ENCODE measurements at places on chromosomes 6 and 20. TPM values are rescaled to one million over a fixed set of nuclear protein-coding genes. Genes with fewer than 3 reads are reported as not detected.
A peak's percentile ranks its signal among the peaks of the same experiment; 100 is the strongest.

GRCh38 chr6:31729979-31730630 lies 1.0 kb upstream of the DDAH2 start:
- DNase-seq: peak; percentile 96

GRCh38 chr6:112247275-112247674 lies 7.1 kb downstream of the LAMA4 start:
- no peak for DNase-seq

DNA sequence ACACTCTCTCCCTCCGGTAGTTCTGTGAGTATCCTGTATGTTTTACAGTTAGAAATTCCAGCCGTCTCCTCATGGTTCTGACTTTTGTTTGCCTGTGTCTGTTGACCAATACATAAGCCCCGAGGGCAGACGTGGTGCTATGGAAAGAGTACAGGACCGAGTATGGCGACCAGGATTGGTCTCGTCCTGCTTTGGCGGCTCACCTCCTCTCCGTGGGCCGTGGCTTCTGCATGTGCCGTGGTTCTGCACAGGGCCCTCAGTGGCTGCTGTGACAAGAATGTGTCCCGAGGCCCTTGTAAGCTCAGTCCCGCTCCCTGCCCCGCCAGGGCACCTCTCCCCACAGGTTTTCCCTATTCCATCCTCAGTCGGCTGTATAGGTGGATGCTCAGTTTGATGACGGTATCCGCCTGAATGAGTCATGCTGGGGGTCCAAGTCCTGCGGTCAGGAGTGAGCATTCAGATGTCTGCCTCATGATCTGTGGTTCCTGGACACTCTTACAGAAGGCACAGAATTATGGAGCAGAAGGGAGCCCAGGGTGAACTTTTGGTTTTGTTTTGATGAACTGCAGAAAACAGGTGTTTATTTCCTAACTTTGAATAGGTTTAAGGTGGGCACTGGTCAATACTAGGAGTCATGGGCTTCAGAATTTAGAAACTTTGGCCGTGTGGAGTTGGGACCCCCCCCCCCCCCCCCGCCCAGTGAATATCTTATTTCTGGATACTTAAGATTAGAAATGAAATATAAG lies 1.2 kb downstream of the ARFGAP1 start:
- DNase-seq: no peak

DNA sequence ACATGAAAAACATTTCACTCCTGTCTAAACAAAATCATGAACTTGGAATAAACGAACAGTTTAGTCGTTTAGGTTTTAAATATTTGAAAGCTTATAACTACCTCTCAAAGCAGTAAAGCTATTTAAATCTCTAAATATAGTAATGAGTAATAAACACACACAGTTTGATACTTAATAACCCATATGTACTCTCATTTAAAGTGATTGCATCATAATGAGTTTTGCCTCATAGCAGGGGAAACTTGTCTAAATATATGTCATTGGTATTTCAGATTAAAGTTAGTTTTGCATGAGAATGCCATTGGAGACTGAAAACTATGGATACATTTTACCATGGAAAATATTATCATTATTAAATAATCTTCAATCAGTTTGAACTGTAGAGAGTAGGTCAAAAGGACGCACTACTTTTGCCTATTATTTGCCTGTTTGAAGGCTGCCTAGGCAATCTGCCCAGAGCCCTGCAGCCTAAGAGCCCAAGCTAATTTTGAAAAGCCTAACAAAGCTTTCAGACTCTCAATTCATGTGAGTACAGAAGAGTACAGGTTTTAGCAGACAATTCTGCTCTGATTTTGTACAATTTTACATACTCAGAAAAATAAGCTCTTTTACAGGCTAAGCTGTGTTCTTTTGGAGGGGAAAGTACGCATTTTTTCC lies 632.8 kb downstream of the HACE1 start:
- DNase-seq: no peak

DNA sequence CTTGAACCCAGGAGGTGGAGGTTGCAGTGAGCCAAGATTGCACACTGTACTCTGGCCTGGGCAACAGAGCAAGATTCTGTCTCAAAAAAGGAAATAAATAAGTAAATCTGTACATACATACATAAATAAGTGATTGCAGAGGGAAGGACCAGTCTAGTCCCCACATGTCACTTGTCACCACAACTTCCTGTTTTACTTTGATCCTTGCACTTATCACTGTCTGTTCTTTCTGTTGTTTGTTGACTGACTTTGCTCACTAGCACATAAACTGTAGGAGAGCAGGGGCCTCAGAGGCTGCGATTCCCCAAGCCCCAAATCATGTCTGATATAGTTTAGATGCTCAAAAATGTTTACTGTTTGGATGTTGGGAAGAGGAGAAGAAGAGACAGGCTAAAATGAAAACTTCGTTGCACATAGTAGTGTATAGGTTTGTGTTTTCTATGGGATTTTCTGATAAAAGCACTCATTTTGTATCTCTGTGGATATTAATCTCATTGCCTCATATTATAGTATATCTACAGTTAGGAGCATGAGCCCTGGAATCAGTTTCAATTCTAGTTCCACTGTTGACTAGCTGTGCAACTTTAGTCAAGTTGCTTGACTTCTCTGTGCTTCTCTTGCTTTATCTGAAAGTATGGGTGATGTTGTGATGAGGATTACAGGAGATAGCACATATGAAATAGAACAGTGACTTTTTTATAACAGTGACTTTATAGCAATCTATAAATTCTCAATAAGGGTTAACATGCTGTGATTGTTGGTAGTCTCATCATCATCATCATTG lies 165.0 kb downstream of the TBC1D7 start:
- no peak for DNase-seq

DNA sequence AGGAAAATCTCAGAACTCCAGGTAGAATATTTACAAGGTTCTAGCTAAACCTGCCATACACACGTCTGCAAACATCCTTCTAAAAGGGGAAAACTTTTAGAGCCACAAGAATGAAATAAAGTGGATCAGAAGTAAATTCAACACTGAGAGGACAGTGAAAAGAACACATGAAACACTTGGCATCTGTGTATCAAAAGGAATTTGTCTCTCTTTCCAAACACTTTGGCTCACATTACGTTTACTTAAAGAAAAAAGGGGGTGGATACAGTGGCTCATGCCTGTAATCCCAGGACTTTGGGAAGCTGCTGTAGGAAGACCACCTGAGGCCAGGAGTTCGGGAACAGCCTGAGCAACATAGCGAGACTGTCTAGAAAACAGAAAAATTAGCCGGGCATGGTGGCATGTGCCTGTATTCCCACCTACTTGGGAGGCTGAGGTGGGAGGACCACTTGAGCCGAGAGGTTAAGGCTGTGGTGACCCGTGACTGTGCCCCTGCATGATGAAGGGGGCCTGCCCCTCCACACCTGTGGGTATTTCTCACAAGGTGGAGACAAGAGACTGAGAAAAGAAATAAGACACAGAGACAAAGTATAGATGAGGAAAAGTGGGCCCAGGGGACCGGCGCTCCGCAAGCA lies 35.4 kb downstream of the NINL start:
- DNase-seq: peak; percentile 47

DNA sequence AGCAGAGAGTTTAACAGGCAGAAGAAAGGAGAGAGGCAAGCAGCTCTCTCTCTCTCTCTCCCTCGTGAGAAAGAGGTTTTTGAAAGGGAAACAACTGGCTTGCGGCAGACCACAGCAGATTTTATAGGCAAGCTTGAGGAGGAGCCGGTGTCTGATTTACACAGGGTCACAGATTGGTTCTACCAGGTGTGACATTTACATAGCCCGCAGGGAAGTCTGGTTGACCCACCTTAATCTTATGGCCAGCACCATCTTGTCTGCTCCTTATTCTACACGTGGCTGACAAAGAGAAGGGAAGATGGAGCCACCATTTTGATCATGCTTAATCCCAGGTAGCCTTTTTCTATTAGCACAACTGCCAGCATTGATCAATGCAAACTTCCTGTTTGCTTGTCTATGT lies 65.4 kb downstream of the OR2J2 start:
- DNase-seq: no peak

GRCh38 chr6:124796464-124796970 lies 165.7 kb upstream of the RNF217 start:
- no peak for DNase-seq

DNA sequence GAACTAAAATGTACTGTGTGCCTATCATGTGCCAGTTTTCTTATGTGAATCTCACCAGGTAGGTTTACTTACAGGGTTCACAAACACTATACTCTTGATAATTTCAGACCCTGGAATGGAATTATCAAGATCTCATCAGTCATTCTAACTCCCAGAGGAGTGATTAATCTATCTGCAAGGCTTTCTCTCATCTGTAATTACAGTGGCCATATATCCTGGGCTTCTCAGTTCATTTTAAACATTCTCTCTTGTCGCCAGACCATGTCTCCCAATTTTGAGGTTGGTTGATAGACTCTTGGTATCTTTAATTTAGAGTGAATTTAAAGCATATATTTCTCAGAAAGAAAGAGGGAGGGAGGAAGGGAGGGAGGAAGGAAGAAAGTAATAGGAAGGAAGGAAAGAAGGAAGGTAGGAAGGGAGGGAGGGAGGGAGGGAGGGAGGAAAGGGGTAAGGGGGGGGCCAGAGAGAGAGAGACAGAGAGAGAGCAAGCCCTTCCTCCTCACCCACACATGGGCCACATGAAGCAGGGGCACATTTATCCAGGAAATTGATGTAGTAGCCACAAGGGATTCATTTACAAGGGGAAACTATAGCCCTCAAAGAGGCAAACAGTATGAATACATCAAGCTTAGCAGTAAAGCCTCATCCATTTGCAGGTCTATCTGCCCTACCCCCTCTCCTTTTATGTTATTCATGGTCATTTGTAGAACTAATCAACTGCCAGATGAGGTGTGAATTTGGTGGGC lies 25.8 kb upstream of the NRSN1 start:
- DNase-seq: no peak

DNA sequence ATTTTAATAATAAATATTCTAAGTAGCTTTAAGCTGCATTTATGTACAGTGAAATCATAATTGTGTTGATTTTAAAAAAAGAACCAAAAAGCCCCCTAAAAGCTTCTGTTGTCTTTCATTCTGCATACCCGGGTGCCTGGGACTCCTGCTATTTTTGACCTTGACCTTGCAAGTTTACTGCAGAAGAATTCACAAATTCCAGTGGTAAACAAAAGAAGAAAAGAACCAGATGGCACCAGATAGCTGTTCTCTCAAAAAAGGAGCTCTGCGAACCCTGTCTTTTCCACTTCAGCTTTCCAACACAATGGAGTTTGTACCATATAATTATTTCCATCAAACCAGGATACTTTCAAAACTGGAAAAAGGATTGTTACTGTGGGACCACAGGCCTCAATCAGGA lies 363.3 kb downstream of the SMOC2 start:
- no peak for DNase-seq

- no peak for DNase-seq
These were observed 52.6 kb downstream of the JAG1 start for GRCh38 chr20:10621149-10621548.

- DNase-seq: no peak
These were observed 13.8 kb downstream of the TBPL1 start for GRCh38 chr6:133966654-133967329.

- DNase-seq: no peak
These were observed 647.8 kb upstream of the SLC35B3 start for GRCh38 chr6:9083108-9083507.

RIPOR2 gene
- polyA plus RNA-seq: 31.2 TPM

ECT2L gene
- 0.28 TPM for polyA plus RNA-seq

SLC52A3 gene
- polyA plus RNA-seq: 0.32 TPM

RIMS4 gene
- polyA plus RNA-seq: 18.8 TPM

DLL1 gene
- 19.7 TPM for polyA plus RNA-seq

CD164 gene
- polyA plus RNA-seq: 309 TPM

SLC22A23 gene
- polyA plus RNA-seq: 15.6 TPM

OPRM1 gene
- polyA plus RNA-seq: not detected

ATAT1 gene
- polyA plus RNA-seq: 18.4 TPM

ACTL10 gene
- polyA plus RNA-seq: 0.15 TPM

COL9A3 gene
- polyA plus RNA-seq: 6.7 TPM
